ENCODE measurements at places on chromosomes 3 and 15.

DNA sequence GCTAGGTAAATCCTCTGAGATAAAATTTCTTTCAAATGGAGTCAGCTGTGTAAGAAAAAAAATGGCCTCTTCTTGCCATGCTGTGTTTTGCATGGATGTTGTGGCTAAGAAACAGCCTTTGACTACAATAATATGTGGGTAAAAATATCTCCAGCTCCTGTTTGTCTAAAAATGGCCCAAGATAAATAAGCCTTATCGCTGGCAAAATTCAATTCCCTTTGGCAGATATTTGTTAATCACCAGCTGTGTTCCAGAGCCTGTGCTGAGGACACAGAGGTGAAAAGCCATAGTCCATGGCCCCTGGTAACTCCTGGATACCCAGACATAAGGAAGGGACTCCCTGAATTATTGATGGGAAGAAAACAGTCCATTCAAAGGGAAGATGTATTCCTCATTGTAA lies 15.3 kb upstream of the RAMAC start:
- no peak for DNase-seq

GRCh38 chr15:63124506-63124905 lies 2.8 kb downstream of the LACTB start:
- no peak for DNase-seq

- no peak for DNase-seq
These were observed 278.7 kb downstream of the ERC2 start for GRCh38 chr3:56189536-56189935.

- DNase-seq, result no peak
These were observed 112.3 kb downstream of the RORA start for GRCh38 chr15:61116825-61117224.

GRCh38 chr15:33215941-33216872 lies 21.7 kb upstream of the FMN1 start:
- no peak for DNase-seq

- no peak for DNase-seq
These were observed 115.7 kb downstream of the MBNL1 start for GRCh38 chr3:152384412-152384811.

GRCh38 chr15:34025252-34025651 lies 13.8 kb downstream of the AVEN start:
- no peak for DNase-seq

DNA sequence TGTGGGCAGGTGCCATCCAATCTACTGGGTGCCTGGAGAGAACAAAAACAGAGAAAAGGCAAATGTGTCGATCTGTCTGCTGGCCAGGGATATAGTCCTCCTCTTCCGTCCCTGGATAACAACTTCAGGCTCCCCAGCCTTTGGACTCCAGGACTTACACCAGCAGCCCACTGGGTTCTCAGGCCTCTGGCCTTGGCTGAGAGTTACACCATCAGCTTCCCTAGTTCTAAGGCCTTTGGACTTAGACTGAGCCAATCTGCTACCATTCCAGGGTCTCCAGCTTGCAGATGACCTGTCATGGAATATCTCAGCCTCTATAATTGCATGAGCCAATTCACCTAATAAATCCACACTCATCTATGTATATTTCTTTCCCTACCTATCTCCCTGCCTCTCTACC lies 460.9 kb upstream of the ADAMTS9 start:
- no peak for DNase-seq

DNA sequence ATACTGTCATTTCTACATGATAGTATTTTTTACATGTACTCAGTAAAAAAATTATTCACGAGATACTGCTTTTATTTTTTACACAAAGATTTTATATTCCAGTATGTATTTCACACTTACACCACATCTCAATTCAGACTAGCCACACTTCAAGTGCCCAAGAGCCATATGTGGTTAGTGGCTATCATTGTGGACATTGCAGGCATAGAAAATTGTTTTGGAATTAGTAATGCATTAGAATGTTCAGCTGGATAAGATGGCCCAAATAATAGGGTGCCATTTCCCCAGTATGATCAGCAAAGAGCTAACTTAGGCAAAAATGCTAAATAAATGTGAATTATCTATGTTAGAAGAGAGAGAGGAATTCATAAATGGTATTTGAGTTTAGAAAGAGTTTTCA lies 203.8 kb upstream of the MCTP2 start:
- no peak for DNase-seq

Data from CD4-positive, alpha-beta T cell treated with Interleukin-15 for 1 hour (primary cell).